Stimulated activated CD8-positive, alpha-beta memory T cell treated with anti-CD3 and anti-CD28 coated beads, Interleukin-7, amount 100 ng/mL, for 1 hour (primary cell): ENCODE measurements at places on chromosomes 6 and 20.

GRCh38 chr20:5154543-5154925 is 27.7 kb downstream of the CDS2 start:
- no peak for DNase-seq

DNA sequence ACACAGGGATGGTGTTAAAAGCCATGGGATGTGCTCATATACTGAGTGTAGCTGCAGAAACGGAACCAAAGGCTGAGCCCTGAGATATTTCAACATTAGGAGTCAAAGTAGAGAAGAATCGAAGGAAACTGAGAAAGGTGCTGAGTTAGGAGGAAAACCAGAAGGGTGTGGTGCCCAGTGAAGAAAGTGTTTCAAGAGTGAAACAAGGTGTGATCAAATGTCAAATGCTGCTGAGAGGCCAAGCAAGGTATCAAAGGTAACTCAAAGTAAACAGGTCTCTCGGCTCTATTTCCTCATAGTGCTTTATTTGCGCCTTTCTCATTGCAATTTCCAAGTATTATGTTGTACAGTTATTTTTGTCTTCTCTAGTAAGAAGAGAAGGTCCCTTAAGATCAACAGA is 94.1 kb downstream of the PRDM1 start:
- no peak for DNase-seq

DNA sequence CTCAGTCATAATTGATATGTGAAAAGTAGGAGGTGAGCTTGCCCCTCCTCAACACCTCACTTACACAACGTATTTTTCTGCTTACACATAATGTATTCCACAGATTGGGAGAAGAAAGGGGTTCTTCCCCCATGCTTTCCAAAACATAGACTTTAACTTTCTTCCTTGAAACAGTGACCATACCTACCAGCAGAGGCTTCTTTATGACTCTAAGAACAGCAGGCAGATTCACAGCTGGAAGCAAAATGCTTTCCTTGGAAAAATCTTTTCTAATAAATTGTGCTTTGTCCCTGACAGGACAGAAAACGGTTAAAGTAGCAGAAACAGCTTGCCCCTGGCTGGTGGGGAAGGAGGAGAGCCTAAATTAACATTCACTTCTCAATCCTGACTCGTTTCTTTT is 629.1 kb upstream of the IMPG1 start:
- no peak for DNase-seq

DNA sequence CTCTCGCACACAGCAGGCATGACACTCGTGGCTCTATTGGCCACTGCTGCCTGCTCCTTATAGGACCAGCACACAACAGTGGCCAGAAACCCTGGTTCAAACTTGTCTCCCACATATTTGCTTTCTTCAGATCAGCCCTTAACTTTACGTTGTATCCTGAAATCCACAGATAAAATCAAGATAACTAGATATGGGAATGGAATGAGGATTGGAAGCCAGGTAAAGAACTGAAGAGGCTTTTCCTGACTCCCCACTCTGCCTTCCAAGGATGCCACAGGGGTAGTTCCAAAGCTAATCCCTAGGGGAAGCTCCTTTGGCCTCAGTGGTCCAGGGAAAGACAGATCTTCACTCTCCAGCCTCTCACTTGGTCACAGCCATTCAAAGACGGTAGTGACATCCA is 86.5 kb downstream of the INSM1 start:
- DNase-seq = no peak
